ENCODE measurements at places on chromosomes 11 and 22.
A peak's percentile ranks its signal among the peaks of the same experiment; 100 is the strongest.

- peak; percentile 62 for DNase-seq
These were observed 548.7 kb upstream of the CADM1 start for GRCh38 chr11:116052603-116053547.

DNA sequence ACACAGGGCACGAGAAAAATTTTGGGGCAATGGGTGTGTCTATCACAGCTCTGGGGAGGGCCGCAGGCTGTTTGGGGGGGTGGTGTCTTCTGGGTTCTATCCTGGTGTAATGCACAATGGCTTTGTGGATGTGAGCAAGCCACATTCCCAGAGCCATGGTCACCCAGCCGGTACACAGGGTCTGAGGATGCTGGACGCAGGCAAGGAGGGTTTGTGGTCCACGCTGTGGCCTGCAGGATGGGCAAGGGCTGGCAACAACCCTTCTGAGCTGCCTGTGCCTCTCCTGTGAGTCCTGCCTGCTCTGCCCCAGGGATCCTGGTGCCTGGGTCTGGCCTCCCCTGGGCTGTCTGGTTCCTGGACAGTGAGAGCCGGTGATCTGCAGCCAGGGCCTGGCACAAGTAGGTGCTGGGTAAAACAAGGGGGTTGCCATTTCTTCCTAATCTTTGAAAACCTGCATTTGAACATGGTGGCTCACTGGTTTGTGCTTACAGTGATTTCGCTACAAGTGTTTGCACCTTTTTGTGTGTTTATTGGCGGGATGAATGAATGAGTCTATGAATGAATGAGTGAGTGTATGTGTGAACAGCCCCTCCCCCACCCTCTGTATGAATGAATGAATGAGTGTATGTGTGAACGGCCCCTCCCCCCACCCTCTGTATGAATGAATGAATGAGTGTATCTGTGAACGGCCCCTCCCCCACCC, 4.4 kb upstream of the MRPL23 start:
- DNase-seq: no peak

GRCh38 chr11:616320-617198, 809 bp upstream of the IRF7 start:
- DNase-seq: no peak

DNA sequence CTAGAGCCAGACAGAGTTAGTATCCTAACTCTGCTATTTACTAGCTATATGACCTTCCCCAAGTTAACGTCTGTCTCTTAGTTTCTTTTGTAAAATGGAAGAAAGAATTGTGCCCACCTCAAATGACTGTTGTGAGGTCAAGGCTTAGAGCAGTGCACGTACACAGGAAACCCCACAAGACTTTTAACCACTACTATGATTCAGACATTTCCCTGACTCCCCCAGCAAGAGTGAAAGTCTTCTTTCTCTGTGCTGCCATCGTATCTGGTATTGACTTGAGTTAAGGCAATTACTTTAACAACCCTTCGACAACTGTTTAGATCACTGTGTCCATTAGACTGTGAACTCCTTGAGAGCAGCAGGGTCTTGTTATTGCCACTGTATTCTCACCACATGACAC, 2.6 kb upstream of the OR52W1 start:
- DNase-seq: no peak

DNA sequence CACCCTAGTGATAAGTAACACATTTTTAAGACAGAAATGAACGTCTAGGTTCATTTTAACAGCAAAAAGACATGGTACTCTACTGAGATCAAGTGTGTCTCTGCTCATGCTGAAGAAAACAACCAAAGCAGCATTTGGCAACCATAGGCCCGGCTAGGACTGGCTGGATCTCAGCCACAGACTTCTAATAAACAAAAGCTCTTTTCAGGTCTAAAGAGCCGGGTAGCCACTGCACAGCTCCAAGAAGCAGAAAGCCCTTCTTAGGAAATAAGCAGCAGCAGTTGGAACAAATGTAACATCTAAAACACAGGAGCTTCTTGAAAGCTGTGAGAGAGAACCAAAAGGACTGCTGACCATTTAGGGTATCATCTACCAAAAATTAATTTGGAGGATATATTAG, 37.6 kb downstream of the PITPNB start:
- DNase-seq: peak; percentile 83

- no peak for DNase-seq
These were observed 335.2 kb downstream of the MIAT start for GRCh38 chr22:26992556-26992955.
